ENCODE measurements at places on chromosomes 12 and 14.

DNA sequence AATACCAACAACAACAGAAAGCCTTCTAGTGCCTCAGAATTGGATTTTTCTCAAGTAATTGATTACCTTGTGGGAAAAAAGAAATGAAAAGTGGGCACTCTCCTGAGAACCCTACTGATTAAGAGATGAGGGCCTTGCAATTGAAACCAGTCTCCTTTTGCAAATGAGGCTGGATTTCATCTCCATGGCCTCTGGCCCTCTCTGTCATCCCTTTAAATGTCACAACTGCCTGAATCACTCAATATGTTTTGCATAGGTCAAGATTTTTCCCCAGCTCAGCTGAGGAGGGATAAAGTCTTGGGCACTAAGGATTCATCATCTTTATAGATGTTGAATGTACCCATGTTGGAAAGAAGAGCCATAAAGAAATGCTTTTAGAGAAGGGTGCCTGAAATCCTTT, 166.4 kb downstream of the RMST start:
- no peak for DNase-seq

GRCh38 chr12:82448911-82449578, 90.7 kb downstream of the METTL25 start:
- no peak for DNase-seq

DNA sequence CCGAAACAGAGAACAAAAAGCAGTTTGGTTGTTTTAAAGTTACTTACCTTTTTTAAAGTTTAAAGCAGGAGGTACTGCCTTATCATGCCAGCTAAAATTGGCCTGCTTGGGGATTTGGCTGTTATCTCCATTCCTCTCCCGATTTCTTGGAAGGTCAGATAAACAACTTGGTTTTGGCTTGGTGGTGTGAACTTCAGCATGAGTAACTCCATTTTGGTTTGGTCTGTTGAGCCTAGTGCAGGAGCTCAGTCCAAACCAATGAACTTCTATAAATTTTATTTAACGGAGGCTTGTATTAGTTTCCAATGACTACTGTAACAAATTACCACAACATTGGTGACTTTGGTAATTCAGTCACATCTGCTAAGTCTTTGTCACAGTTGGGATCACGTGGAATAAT, 82.3 kb downstream of the PLEKHA5 start:
- no peak for DNase-seq

DNA sequence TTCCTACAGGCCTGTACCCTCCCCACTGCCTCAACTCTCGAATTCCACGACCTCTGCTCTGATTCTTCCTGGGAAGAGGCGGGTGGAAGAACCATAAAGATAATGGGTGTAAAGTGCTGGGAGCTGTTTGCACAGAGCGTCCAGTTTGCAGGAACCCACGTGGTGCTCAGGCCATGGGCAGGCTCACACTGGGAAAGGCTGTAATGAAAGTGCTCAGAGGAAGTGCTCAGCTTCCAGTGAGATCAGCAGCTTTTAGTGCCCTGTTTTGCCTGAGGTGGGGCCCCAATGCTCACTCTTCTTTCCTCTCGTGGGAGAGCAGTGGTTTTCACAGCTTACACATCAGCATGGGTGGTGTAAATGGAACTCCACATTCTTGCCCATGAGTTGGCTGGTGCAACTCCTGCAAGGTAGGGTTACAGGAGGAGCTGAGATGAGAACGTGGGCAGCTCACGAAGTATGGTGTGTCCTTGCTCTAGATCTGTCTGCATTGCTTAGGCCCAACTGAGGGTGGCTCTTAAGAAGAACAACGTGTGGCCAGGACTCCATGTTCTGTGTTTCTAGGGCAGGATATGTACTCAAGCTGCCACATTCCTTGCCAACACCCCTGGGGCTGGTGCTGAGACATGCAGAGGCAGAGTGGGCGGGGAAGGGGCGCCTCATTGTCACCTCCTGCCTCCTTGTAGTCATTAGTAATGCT, 2.9 kb downstream of the TMEM63C start:
- no peak for DNase-seq
